ENCODE measurements at places on chromosomes 1 and 21. TPM values are rescaled to one million over a fixed set of nuclear protein-coding genes. Genes with fewer than 3 reads are reported as not detected.

KRTAP13-2 gene
- total RNA-seq: not detected

ELF3 gene
- total RNA-seq: 9.1 TPM

RNU1-1 gene
- total RNA-seq: 1,874 TPM

DTL gene
- total RNA-seq: 70.1 TPM

OPTC gene
- 1.1 TPM for total RNA-seq

TSSK3 gene
- 1.6 TPM for total RNA-seq

SYCP1 gene
- not detected for total RNA-seq

PIK3R3 gene
- 11.4 TPM for total RNA-seq

RGS21 gene
- total RNA-seq: not detected

OPRD1 gene
- total RNA-seq: 1.8 TPM

PSEN2 gene
- total RNA-seq: 17.4 TPM

FASLG gene
- total RNA-seq: not detected

DHCR24 gene
- 318 TPM for total RNA-seq

HOOK1 gene
- 42.0 TPM for total RNA-seq

SZRD1 gene
- total RNA-seq: 119 TPM

DNA sequence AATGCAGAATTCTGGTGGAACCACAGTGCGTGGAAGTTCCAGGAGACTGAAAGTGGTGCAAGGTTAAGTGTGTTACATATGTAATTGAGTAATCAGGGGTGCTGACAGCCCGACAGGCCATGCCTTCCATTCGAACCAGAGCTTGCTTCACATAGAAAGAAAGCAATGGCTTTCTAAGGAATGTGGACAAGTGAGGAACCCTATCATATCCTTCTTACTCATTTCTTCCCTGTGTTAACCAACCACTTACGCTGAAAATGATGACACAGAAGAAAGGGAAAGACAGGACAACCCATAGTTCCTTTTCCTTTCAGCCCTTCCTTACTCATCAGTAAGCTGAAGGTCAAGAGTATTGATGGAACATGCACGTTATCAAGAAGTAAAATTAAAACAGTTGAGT lies 48.1 kb upstream of the KCNA3 start:
- no peaks in the 10 kb centered on the region for H3K36me3 ChIP-seq
- no peaks in the 10 kb centered on the region for H3K4me1 ChIP-seq

DNA sequence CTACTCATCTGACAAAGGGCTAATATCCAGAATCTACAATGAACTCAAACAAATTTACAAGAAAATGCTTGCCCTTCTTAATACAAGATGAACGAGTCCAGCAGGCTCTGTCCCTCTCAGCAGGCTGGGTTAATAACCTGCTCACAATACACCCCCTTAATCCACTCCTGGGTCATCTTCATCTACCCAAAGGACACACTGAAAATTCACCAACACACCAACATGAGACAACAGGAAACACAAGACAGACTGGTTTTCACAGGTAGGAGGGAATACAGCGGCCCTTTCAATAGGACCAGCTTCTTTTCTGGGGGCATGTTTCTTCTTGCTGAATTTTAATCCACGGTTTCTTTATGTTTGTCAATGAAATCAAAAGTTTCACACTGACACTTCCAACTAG lies 44.6 kb downstream of the SUSD4 start:
- no peaks in the 10 kb centered on the region for H3K36me3 ChIP-seq
- H3K27me3 ChIP-seq: no peaks in the 10 kb centered on the region
- no peak overlapping the region for H3K27ac ChIP-seq
- H3K4me1 ChIP-seq: no peaks in the 10 kb centered on the region
- H3K4me3 ChIP-seq: no peak overlapping the region

- H3K36me3 ChIP-seq: peaks cover 14% of the 10 kb centered on the region
- H3K4me1 ChIP-seq: peaks cover 10% of the 10 kb centered on the region
- no peak overlapping the region for H3K4me3 ChIP-seq
Observed at GRCh38 chr1:23099171-23099536, 69.5 kb downstream of the LUZP1 start.

DNA sequence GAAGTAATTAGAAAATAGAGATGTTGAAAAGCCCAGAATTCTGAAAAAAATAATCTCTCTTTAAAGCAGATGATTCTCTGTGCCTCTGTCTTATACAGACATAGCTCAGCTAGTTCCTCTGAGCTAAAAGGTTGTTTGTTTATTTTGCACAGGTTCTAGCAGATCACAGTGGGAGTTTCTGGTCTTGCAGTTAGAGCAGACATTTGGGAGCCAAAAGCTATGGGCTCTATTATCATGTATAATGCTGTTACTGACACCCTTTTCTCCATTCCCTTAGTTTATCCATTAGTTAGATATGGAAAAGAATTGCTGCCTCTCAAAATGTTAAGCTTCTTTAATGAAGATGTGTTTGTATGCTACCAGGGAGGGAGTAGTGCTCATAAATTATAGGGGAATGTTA lies 20.5 kb upstream of the CD55 start:
- H3K4me3 ChIP-seq: no peak overlapping the region
- no peak for DNase-seq
- no peaks in the 10 kb centered on the region for H3K27me3 ChIP-seq
- no peaks in the 10 kb centered on the region for H3K4me1 ChIP-seq
- no peak overlapping the region for H3K27ac ChIP-seq

GRCh38 chr1:244154508-244154871 lies 103.4 kb downstream of the ZBTB18 start:
- no peak overlapping the region for H3K27ac ChIP-seq
- no peaks in the 10 kb centered on the region for H3K27me3 ChIP-seq
- no peaks in the 10 kb centered on the region for H3K4me1 ChIP-seq
- no peak for DNase-seq

DNA sequence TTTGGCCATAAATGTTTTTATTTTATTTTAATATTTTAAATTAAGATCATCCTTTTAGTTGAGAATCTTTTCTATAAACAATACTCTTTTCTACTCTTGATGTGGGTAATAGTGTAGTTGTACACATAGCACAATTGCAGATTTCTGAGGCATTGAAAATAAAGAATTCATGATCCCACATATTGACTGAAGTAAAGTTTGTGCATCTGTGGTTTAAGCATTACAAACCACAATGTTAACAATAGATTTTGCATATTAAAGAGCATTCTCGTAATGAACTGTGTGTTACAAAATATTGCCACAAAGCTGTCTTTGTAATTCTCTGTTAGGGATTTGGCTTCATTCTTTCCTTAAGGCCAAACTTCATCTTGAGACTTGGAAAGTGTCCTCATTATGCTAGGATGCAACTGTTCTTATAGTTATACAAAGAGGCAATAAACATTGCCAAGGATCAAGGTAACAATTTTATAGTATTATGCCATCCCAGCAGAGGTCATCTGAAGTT lies 256.8 kb downstream of the OLFM3 start:
- no peaks in the 10 kb centered on the region for H3K27me3 ChIP-seq
- no peaks in the 10 kb centered on the region for H3K36me3 ChIP-seq
- DNase-seq: no peak
- H3K27ac ChIP-seq: no peak overlapping the region
- peaks cover 5% of the 10 kb centered on the region for H3K4me1 ChIP-seq

DNA sequence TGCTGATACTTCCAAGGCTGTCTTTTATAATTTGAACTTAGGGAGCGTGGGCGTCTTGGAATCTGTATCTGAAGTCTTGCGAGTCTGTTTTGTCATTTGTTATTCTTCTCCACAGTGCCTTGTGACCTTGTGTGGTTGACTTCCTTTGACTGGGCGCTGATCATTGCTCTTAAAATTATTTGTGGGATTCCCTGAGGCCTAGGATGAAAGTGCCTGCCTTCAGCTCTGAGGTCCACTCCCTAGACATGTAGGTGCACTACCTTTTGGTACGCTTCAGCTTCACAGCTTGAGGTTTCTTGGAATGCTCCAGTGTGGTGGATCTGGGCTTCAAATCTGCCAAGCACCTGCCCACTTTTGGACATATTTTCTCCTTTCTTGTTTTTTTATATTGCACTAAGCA lies 50.2 kb upstream of the IGSF5 start:
- H3K4me1 ChIP-seq: no peaks in the 10 kb centered on the region
- H3K27ac ChIP-seq: no peak overlapping the region
- no peaks in the 10 kb centered on the region for H3K27me3 ChIP-seq
- DNase-seq: no peak
- H3K4me3 ChIP-seq: no peak overlapping the region
- peaks cover 7% of the 10 kb centered on the region for H3K36me3 ChIP-seq

DNA sequence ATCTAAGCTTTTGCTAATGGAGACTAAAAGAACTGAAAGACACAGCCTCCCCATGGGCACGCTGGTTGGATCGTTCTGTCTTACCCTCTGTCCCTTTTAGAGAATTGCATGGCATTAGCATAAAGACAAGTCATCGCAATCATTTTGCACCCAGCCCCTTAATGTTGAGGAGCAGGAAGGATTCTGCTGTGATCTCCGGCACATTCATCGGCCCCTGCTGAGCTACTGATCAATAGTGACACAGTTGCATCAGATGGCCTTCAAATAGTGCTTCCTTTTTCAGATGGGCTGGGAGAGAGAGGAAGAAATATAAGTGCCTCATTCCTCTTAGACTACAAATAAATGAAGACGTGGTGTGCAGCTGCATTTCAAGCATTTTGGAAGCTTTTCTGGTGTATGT lies 75.4 kb downstream of the NOS1AP start:
- H3K4me3 ChIP-seq: no peak overlapping the region
- H3K36me3 ChIP-seq: no peaks in the 10 kb centered on the region
- peaks cover 23% of the 10 kb centered on the region for H3K4me1 ChIP-seq
- H3K27ac ChIP-seq: no peak overlapping the region

- H3K27ac ChIP-seq: no peak overlapping the region
- H3K27me3 ChIP-seq: no peaks in the 10 kb centered on the region
- no peak overlapping the region for H3K4me3 ChIP-seq
- DNase-seq: no peak
- no peaks in the 10 kb centered on the region for H3K36me3 ChIP-seq
- no peaks in the 10 kb centered on the region for H3K4me1 ChIP-seq
Observed at GRCh38 chr1:191641420-191642260, 516.6 kb upstream of the RGS18 start.

- no peaks in the 10 kb centered on the region for H3K36me3 ChIP-seq
- peak overlapping the region; percentile 73 for H3K4me3 ChIP-seq
- no peak overlapping the region for H3K27ac ChIP-seq
- H3K4me1 ChIP-seq: no peaks in the 10 kb centered on the region
Observed at GRCh38 chr1:211698161-211699026, 23.0 kb upstream of the NEK2 start.

GRCh38 chr1:95021805-95022643 lies 50.7 kb downstream of the ALG14 start:
- no peak for DNase-seq
- H3K36me3 ChIP-seq: no peaks in the 10 kb centered on the region
- H3K27me3 ChIP-seq: no peaks in the 10 kb centered on the region
- H3K27ac ChIP-seq: no peak overlapping the region
- H3K4me1 ChIP-seq: no peaks in the 10 kb centered on the region

- no peaks in the 10 kb centered on the region for H3K4me1 ChIP-seq
- no peaks in the 10 kb centered on the region for H3K27me3 ChIP-seq
- no peak for DNase-seq
- H3K27ac ChIP-seq: no peak overlapping the region
Observed at GRCh38 chr21:34726627-34727337, 58.0 kb downstream of the CLIC6 start.

DNA sequence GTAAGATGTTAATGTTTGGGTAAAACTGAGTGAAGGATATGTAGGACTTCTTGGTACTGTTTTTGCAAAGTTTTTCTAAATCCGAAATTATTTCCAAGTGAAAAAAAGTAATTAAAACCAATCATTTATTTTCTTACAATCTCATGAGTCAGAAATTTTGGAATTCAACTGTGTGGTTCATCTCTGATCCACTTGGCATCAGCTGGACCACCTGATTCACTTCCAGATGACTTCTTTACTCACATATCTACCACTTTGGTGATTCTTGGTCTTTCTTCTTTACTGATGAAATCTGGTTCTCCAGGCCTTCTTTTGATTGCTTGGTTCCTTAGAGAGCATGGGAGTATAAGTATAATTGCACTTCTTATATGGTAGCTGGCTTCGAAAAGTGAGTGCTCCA lies 254.9 kb upstream of the CACYBP start:
- DNase-seq: no peak
- no peak overlapping the region for H3K4me3 ChIP-seq
- no peaks in the 10 kb centered on the region for H3K36me3 ChIP-seq
- H3K27ac ChIP-seq: no peak overlapping the region
- H3K27me3 ChIP-seq: no peaks in the 10 kb centered on the region
- H3K4me1 ChIP-seq: no peaks in the 10 kb centered on the region

DNA sequence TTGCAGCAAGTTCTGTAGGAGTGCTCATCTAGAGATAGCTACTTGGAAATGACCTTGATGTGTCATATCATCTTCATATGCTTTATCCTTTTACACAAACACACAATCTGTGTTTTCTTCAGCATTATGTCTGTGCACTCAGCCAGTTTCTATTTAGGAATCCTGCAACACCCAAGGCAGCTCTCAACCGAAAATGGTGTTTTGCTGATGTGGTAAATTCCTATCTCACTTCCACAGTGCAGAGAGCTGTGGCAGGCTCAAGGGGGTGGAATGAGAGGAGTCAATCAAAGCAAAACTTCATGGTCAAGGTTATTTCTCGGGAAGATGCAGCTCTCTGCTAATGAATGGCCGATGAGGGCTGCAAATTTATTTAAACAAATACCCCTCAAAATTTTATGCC lies 59.3 kb downstream of the IGSF5 start:
- no peak overlapping the region for H3K4me3 ChIP-seq
- no peaks in the 10 kb centered on the region for H3K4me1 ChIP-seq
- no peaks in the 10 kb centered on the region for H3K27me3 ChIP-seq
- DNase-seq: no peak
- H3K36me3 ChIP-seq: no peaks in the 10 kb centered on the region

GRCh38 chr1:223343692-223344091 lies 20.3 kb downstream of the SUSD4 start:
- no peak overlapping the region for H3K27ac ChIP-seq
- no peaks in the 10 kb centered on the region for H3K27me3 ChIP-seq
- no peaks in the 10 kb centered on the region for H3K4me1 ChIP-seq

DNA sequence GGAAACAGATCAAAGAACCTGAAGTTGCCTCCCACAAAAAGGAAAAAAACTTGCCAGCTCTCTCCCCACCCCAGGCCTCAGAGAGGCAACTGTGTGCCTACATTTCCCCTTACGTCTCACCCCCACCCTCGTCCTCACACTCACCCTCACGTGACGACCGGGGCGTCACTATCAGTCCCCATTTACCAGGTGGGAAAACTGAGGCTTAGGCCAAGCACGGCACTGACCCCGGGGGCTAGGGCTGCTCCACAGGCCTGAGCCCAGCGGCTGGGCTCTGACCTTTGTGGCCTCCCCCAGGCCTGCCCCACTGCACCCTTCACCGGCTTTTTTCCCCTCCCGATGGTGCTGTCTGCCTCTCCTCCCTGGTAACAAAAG lies 51.5 kb upstream of the RUNX3 start:
- H3K27me3 ChIP-seq: no peaks in the 10 kb centered on the region
- no peaks in the 10 kb centered on the region for H3K4me1 ChIP-seq
- DNase-seq: no peak

DNA sequence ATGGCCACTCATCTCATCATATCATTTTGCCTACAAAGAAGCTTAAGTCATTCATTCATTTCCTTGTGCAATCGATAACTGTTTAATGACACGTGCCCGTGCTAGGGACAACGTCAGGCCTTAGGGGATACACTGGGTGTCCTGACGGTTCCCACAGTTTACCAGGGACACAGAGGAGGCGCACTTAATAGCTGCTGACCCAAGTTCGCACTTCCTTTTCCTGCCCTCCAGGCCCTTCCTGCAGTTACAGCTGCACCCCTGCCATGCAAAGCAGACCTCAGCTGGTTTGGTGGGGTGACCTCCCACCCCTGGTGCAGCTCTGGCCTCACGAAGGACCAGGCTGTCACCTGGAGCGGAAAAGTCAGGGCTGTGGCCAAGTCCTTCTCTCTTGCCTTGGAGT lies 4.2 kb downstream of the SPATA21 start:
- no peaks in the 10 kb centered on the region for H3K27me3 ChIP-seq
- no peak for DNase-seq
- peaks cover 4% of the 10 kb centered on the region for H3K4me1 ChIP-seq
- no peak overlapping the region for H3K27ac ChIP-seq
- H3K4me3 ChIP-seq: no peak overlapping the region
